AML-193 (cell line): ENCODE measurements at places on chromosomes 7 and 10.
A peak's percentile ranks its signal among the peaks of the same experiment; 100 is the strongest.

DNA sequence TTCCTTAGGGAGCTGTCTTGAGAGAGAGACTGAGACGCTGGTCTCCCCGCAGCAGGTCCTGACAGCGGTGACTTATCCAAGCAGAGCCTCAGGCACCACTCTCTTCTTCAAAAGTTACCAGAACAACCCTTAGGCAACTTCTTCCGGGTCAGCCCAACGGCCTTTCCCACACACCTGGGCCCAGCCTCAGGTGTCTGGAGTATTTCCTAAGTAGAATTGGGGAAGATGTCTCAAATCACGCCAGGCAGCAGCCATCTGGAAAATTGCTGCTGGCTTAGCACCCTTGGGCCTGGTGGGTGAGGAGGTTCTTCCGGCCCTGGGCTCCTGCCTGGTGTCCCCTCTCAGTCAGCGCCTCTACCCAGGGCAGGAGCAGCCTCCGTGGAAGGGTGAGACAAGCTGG lies 80.4 kb upstream of the ANLN start:
- no peak for DNase-seq

- DNase-seq: no peak
Observed at GRCh38 chr7:135194494-135195095, 16.7 kb downstream of the WDR91 start.

DNA sequence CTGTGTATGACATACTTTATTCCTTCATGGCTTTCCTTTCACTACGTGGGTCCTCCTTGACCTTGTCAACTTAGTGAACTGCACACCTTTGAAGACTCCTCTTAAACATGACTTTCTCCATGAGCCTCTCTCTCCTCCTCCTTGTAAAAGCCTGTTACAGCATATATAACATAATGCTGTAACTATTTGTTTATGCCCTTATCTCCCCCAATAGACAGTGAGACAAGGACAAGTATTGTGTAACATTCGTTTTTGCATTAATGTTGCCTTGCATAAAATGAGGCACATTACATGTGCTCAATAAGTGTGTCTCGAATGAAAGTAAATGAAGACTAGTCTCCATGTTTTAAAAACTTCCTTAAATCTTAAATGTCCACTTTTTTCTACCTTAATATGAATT lies 4.3 kb upstream of the LAMB1 start:
- DNase-seq: no peak

GRCh38 chr7:158557441-158557755 lies 30.2 kb downstream of the PTPRN2 start:
- DNase-seq: no peak

- no peak for DNase-seq
Observed at GRCh38 chr7:155234158-155234492, 63.6 kb upstream of the INSIG1 start.

GRCh38 chr7:42876182-42877068 lies 35.4 kb downstream of the C7orf25 start:
- peak; percentile 64 for DNase-seq

- no peak for DNase-seq
Observed at GRCh38 chr7:99143521-99143852, 421 bp downstream of the SMURF1 start.

- DNase-seq: no peak
Observed at GRCh38 chr7:8443576-8444467, 10.4 kb downstream of the NXPH1 start.

DNA sequence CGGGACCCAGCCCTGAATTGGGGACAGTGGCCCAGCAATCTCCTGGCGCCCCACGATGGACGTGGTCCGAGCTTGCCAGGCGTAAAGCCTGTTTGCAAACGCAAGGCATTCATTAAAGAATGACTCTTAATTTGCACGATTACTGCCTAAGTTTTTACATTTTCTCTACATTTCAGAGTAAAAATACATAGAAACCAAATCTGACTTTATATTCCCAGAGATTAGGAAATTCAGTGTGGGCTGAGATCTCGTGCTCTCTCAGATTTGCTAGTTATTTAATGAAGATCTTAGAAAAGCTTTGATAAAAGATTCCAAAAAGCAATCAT lies 337 bp upstream of the CCDC3 start:
- no peak for DNase-seq
